ENCODE measurements at places on chromosomes 5 and 9.

DNA sequence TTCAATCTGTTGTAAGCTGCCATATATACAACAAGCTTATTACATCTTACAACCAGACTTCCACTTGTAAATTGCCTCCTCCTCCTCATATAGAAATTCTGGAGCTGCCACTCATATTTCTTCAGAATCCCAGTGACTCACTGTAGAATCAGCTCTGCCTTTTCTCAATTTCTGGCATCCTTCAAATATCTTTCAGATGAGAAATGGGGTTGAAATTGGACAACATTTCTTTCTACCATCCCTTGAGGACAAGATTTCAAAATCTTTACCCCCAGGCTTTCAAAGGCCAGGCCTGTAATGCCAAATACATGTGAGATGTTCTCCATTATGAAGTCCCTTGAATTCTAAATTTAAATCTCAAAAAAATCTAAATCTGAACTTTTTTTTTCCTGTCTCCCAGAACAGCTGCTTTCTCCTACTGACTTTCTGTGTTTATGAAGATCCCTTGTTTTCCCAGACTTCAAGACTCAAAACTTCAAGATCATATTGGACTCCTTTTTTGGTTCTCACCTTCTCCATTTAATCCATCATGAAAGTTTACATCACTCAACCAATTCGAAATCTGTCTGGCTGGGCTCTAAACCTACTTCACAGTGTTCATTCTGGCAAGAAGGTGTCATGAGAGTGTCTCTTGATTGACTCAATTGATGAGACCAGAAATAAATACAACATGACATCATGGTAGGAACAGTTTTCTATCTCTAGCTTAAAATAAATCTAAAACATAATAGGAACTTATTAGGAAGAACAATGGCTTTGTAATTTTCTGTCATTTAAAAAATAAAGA is 109.8 kb downstream of the HMHB1 start:
- DNase-seq: no peak

DNA sequence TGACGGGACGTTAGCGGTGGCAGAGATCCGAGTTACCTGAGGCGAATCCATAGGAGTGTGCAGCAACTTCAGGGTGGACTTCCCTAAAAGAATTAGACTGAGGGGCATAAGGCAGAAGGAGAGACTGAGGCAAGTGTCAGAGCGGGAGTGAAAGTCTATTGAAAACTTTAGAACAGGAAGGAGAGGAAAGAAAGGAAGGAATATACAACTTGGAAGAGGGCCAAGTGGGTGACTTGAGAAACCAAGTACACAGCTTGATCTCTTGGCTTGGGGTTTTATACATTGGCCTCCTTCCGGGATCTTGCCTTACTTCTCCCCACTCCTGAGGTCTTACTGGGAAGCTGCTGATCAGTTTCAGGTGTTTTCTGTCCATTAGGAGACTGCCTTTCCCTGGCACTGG is 84.9 kb downstream of the SNX18 start:
- no peak for DNase-seq

DNA sequence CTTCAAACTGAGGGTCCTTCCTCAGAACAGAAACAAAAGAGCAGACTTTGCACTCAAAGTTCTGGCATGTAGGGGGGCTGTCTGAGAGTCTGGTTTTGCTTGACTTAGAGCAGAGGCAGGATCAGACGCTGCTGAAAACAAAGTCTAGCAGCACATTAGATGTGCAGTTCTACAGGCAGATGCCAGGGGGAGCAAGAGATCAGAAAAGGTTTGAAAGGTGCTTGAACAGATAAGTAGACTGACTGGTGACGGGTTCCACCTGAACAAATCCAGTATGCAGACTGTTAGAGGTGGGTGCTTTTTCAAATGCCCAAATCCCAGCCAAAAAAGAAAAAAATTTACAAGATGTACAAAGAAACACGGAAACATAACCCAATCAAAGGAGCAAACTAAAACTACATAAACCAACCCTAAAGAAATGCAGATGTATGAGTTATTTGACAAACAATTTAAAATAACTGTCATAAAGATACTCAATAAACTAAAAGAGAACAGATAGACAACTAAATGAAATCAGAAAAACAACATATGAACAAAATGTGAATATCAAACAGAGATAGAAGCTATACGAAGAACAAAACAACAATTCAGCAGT is 194.7 kb upstream of the FREM1 start:
- no peak for DNase-seq

DNA sequence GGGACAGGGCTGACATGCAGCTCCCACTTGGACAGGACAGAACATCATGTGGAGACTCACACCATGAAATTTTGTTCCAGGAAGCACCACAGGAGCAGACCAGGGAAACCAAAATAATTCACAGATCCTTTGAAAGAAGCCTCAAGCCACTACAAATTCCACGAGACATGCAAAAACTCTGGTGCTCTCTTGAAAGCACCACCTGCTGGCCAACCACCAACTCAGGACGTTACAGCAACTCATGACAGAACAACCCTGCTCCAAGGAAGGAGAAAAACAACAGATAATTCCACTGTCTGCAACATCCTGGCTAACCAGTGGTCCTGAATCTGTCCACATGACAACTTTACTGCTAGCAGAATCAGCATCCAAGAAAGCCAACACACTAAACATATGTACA is 516.0 kb downstream of the SPATA31D1 start:
- DNase-seq: no peak

- no peak for DNase-seq
These were observed 17.8 kb downstream of the LRRC8A start for GRCh38 chr9:128899566-128900322.

- DNase-seq: no peak
These were observed 554.6 kb upstream of the CDH6 start for GRCh38 chr5:30638899-30639298.

DNA sequence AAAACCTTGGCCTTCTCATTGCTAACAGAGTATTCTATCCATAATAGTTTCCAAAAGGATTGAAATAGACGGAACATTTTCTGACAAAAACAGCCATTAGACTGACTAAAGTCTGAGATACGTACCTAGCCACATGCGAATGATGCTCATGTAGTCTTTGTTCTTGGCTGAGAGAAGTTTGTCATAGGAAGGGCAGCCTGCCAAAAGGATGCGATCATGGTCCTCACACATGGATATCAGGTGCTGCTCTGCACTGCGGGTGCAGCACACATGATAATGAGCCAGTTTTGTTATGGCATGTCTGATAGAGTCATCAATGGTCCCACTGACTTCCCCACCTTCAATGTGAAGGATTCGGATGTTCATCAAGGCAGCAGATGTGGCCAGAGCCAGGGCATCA is 12.3 kb downstream of the GNE start:
- DNase-seq: no peak

DNA sequence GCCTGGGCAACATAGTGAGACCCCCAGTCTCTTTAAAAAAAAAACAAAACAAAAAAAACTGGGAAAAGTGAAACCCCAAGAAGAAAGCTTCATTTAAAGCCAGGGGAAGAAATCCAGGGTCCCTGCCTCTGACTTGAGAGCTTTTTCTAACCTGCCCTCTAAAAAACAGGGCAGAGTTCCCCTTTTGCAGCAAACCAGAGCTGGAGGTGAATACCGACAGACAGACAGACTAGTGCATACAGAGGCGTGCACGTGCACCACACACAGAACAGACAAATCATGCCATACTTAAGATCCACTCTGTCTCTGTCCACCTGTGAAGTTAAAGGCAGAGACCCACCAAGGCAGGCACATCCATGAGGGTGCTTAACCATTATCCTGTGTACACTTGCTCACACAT is 11.7 kb upstream of the AQP3 start:
- DNase-seq: no peak

GRCh38 chr9:81848472-81848871 is 79.8 kb upstream of the SPATA31D4 start:
- DNase-seq: no peak

DNA sequence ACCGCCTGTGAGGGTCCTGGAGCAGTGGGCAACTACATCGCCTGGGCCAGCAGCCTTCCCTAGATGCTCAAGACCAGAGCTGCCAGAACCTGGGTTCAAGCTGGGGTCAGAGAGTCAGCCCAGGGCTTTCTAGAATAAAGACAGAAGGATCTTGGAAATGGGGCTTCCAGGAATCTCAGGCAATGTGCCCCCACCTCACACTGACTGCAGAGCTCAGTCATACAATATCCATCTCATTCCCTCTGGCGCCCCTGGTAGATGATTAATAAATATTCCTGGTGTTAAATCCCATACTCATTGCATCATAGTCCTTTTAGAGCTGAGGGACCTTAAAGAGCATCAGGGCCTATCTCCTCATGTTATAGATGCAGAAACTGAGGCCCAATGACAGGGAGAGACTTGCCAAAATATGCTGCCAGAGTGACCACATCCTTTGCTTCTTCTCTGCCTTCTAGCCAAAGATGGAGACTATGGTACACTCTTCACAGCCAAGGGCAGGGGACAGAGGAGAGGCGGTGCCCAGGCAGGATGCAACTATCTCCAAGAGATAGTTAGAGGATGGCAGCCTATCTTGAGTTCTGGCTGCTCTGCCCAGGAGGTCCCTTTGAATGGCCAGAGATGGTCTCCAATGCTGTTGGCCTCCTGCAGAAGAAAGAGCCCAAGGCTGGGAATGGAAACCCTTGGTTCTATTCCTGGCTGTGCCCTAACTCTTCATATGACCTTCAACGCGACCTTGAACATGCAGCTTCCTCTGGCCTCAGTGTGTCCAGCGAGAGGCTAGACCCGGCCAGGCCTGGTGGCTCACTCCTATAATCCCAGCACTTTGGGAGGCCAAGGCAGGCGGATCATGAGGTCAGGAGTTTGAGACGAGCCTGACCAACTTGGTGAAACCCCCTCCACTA is 36.2 kb upstream of the IL17B start:
- no peak for DNase-seq

DNA sequence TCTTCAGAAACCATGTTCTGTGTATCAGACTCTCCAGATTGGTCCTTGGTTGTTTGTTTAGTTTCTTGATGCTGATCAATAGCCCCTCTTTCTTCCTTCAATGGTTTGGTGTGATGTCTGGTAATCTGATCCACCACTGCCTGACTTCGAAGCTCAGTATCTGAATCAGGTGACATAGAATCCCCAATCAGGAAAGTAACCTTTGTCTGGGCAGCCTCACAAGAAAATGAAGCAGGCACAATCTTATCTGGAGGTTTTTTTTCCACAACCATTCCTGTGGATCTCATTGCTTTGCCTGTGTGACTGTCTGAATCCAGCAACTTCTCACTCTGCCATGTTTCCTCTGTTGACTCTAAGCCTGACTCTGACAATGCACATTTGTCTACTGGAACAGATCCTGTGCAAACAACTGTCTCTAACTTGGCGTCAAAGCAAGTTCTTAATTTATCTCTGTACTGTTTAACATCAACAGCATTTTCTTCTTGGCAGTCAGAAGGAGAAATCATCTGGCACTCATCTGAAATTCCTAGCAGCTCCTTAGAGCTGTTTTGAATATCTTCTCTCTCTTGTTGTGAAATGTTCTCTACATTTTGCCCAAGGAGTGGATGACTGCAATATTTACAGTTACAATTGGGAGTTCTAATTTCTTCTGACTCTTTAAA is 37.1 kb upstream of the RAPGEF6 start:
- DNase-seq: no peak

DNA sequence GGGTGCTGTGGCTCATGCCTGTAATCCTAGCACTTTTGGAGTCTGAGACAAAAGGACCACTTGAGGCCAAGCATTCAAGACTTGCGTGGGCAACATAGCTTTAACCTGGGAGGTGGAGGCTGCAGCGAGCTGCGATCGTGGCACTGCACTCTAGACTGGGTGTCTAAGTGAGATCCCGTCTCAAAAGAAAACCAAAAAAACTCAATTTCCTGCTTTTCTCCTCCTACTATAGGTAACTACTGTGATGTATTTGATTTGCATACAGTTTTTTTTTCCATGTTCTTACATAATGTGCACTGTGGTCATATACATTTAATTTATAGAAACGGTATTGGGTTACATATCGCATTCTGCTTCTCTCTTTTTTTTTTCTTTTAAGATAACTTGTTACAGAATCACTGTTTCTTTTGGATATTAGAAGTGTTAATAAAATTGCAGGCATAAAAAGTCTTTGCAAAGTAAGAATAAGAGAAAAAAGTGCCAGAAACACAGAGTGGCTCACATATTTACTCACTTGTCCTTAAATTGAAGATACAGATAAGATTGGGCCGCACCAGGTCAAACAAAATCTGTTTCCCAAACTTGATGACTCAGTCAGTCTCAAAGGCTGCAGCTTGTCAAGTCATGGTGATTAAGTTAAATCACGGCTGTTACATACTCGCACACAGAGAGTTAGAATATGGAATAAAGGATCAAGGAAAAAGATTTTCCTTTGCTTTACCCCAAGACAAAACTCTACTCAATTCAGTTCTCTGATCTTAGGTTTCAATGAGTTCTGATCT is 2.0 kb upstream of the PTGR1 start:
- no peak for DNase-seq

- no peak for DNase-seq
These were observed 11.7 kb upstream of the CARNMT1 start for GRCh38 chr9:75039801-75040200.

GRCh38 chr9:104854613-104855012 is 73.3 kb downstream of the ABCA1 start:
- no peak for DNase-seq

GRCh38 chr9:35658968-35659220 is 802 bp downstream of the CCDC107 start:
- DNase-seq: no peak

DNA sequence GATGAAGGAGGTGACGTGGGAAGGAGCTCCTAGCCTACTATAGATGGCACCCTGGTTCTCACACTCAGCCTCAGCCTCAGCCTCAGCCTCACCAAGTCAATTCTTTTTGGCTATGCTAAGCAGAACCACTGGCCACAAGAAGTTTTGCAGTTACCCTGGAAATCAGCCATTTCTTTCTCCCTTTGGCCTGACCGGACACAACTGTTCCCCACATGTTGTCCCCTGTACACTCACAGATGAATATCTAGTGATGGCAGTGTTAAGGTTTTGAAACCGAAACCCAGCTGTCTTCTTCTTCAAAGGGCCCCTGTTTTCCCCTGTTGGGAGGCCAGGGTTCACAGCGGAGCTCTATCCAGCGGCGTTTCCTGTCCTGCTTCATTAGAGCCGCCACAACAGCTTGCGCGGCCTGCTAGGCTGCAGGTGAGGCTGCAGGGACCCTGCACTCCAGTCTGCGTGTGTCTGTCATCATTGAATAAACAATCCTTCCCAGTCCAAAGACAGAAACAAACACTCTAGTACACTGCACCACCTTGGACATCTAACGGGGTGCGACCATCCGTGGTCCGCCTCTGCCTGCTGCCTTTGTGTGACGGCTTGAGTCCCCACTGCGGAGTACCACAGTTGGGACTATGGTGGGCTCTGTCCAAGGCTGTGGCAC is 250.5 kb downstream of the DENND1A start:
- no peak for DNase-seq

- no peak for DNase-seq
These were observed 117.9 kb upstream of the FST start for GRCh38 chr5:53362521-53362941.

GRCh38 chr9:77981907-77982306 is 49.7 kb downstream of the GNAQ start:
- DNase-seq: no peak

GRCh38 chr5:139022528-139022927 is 147.4 kb upstream of the LRRTM2 start:
- DNase-seq: no peak
